ENCODE measurements at places on chromosomes 3 and 15.

DNA sequence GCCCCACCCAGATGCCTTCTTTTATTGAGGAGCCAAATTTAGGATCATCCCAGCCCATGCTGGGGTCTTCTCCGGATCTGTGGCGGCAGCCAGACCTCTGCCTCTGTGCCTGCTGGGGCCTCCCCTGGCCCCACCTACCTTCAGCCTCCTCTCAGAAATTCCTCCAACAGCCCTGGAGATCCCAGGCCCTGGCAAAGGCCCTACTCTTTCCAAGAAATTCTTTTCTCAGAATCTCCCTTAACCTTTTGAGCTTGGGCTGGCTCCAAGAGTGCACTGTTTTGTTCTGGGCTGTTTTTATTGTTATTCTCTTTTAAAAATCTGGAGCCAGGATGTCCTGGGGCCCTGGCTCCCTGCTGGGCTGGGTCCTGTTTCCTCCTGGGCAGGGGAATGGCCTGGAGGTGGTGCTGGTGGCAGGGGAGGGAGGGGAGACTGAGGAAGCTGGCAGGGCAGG, 57.8 kb downstream of the GRIP2 start:
- no peak for DNase-seq

GRCh38 chr3:138089091-138089490, 26.3 kb downstream of the DZIP1L start:
- DNase-seq, result no peak

DNA sequence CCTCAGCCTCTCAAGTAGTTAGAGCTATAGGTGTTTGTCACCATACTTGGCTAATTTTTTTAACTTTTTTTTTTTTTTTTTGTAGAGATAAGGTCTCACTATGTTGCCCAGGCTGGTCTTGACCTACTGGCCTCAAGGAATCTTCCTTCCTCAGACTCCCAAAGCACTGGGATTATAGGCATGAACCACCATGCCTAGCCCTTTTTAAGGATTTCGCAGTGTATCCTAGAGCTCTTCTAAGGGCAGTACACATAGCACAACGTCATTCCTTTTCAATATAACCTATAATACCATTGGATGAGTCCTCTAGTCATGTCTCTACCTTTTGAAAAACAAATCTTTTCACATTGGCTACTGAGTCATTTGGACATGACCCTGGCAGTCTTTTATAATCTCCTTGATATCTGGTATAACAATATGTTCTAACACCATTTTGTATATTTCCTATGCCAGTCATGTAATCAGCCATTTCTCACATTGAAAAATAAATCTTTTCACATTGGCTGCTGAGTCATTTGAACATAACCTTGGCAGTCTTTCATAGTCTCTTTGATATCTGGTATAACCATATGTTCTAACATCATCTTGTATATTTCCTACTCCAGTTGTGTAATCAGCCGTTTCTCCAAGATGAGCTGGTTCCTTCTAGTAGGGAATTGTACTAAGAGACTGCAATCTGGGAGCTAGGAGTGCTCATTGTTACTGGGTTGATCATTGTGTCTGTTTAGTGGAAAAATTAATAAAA, 944.7 kb downstream of the MCTP2 start:
- no peak for DNase-seq

- peak; percentile 10 for DNase-seq
These were observed 75.1 kb downstream of the FOXB1 start for GRCh38 chr15:60079210-60079609.

GRCh38 chr3:58804914-58805313, 138.3 kb upstream of the FAM3D start:
- no peak for DNase-seq

DNA sequence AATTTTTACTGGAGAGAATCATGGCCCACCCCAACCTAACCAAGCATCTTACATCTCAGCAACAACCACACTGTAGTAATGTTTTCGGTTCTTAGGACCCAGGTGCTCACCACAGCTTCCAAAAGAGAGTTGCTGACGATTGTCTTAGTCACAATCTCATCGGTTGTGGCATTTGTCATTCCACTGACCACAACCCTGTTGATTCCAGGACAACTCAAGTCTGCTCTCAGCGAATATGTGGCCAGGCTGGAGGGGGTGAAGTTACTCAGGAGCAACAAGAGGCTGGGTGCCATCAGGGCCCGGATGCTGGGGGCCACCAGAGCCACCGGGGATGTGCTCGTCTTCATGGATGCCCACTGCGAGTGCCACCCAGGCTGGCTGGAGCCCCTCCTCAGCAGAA, 25.9 kb downstream of the GALNT15 start:
- no peak for DNase-seq

DNA sequence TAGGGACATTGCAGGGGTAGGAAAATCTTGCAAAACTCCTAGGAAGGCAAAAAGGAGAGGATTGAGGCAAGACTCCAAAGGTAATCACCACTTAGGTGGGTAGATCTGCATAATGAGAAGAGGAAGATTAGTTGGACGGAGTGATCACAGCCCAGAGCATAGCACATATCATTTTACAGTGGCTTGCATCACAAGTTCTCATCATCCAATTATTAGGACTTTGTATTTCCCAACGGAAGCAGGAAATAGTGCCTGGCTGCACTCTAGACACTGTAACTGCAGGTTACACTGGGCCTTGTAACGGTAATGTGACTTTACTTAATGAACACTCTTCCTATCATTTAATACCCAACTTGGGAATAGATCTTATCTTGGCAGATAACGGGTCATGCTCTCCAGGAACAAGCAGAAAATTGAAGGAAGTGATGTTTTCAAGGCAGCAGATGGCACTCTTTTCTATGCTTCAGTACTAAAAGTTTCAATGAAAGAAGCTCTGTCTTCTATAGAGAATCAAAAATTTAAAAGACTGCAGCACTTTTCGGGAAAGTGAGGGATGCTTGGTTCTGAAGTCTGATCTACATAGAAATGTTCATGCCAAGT, 101.9 kb upstream of the KCNMB2 start:
- peak; percentile 91 for DNase-seq

- DNase-seq, result no peak
These were observed 99.6 kb downstream of the PGPEP1L start for GRCh38 chr15:98907927-98908471.

- no peak for DNase-seq
These were observed 193.6 kb upstream of the IL12A start for GRCh38 chr3:159795042-159795441.

DNA sequence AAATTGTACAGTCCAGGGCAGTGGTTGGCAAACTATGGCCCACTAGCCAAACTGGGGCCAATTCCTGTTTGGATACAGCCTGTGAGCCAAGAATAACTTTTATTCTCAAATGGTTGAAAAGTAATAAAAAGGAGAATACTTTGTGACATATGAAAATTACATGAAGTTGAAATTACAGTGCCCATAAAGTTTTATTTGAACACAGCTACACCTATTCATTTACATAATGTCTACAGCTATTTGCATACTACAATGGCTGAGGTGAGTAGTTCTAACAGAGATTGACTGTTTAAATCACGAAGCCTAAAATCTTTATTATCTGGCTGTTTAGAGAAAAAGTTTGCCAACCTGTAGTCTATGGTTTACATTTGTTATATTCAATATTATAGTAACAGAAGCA, 600.1 kb downstream of the MAGI1 start:
- no peak for DNase-seq

DNA sequence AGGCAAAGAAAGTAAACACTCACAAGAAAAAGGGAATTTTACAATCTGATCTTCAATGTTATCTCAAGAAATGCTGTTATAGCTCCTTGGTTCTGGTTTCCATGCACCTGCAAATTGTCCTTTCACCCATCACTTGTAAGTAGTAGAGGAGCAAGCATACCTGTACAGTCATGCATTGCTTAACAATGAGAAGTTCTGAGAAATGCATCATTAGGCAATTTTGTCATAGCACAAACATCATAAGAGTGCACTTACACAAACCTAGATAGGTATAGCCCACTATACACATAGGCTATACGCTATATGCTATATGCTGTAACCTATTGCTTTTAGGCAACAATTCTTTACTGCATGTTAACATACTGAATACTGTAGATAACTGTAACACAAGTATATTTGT, 672.3 kb downstream of the FHIT start:
- no peak for DNase-seq

GRCh38 chr3:6444888-6445658, 415.8 kb upstream of the GRM7 start:
- no peak for DNase-seq

GRCh38 chr15:56411122-56411749, 46.0 kb downstream of the TEX9 start:
- DNase-seq, result peak; percentile 69

GRCh38 chr3:44309500-44309899, 29.1 kb upstream of the TCAIM start:
- no peak for DNase-seq

DNA sequence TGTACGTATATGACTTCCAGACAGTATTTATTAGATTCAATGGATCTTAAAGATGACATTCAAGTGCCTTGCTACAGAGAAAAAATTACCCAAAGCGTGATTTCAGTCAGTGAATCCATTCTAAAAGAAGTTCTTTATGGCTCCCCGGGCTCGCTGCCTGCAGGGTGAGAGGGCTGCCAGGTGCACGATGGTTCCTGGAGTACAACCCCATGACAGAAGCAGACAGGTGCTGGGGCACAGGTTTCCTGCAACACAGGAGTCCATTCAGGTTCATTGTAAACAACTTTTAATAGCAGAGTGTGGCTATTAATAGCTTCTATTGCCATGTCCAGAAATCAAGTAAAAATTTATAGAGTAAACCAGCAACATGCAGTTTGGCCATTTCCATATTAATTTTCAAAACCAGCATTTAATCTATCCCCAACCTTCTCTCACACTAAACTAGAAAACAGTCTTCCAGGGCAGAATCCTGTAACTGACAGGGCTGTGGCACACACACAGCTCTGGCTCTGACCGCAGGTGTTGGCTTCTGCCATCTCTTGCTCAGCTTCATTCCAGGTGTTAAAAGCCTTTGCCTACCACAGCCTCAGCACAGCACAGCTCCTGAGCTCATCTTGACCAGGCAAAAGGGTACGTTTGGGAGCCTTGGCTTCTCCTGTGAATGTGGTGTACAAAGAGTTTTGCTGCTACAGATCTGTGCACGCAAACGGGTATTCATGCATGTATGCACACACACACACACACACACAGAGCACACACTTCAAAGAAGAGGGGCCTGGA, 185.9 kb downstream of the MEX3B start:
- DNase-seq, result no peak

GRCh38 chr3:189496375-189497138, 134.6 kb upstream of the TP63 start:
- no peak for DNase-seq

DNA sequence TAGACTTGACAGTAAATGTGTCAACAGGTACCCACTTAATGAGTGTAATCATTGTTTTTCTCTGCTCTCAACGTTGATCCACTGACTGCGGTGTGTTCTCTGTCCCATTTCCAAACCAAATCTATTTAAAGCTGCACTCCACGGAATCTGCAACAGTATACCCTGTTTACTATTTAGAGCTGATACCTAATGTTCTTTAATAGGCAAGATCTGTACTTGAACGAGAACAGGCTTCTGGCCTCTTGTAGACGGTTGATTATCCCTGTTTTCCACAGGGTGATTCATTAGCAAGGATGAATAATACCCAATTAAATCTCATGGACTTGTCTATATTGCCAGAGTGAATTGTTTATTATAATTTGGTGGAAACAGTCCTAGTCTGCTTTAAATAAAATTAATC, 189.9 kb downstream of the LPP start:
- no peak for DNase-seq

DNA sequence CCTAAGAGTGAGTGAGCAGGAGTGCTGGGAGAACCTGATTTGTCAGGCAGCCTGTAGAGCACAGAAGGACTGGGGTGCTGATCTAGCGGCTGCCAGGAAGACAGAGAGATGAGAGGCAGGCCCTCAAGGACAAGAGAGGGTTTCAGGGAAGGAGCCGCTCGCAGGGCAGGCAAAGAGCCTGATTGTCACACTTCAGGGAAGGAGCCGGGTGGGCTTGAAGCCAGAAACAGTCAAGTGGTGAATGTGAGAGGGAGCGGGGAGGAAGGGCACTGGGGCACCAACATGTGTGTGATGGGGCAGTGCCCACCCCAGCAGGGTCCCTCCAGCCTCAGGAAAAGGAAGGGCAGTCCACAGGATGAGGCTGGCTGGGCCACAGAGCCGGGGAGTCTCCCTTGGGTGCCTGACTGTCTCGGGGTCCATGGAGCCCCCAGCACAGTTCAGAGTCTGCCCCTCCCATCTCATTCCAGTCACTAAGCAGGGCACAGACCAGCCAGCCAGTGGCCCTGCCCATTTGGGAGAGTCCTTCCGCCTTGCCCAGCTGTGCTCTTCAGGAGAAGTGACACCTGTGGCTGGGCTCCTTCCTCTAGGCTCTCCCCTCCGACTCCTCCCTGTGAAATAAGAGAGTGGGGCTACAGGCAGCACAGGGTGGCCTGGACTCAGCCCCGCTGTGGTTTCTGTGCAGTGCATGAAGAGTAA, 148.6 kb downstream of the RAB11A start:
- DNase-seq, result no peak

DNA sequence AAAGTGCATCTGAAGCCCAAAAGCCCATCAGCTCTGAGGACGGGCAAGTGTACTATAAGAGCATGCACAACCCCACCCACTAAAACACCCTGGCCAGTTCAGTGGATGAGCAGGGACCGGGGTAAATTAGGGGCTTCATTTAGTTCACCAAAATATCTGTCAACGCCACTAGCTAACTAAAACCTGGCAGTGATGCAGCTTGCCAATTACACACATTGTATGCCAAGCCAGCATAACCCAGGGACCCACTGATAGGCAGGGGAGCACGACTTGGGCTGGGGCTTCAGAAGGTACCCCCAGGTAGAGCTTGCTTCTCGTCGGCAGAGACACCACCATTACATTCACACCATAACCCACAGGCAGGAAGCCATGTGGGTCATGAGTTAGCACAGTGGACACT, 47.0 kb downstream of the PTPN23 start:
- DNase-seq, result no peak

DNA sequence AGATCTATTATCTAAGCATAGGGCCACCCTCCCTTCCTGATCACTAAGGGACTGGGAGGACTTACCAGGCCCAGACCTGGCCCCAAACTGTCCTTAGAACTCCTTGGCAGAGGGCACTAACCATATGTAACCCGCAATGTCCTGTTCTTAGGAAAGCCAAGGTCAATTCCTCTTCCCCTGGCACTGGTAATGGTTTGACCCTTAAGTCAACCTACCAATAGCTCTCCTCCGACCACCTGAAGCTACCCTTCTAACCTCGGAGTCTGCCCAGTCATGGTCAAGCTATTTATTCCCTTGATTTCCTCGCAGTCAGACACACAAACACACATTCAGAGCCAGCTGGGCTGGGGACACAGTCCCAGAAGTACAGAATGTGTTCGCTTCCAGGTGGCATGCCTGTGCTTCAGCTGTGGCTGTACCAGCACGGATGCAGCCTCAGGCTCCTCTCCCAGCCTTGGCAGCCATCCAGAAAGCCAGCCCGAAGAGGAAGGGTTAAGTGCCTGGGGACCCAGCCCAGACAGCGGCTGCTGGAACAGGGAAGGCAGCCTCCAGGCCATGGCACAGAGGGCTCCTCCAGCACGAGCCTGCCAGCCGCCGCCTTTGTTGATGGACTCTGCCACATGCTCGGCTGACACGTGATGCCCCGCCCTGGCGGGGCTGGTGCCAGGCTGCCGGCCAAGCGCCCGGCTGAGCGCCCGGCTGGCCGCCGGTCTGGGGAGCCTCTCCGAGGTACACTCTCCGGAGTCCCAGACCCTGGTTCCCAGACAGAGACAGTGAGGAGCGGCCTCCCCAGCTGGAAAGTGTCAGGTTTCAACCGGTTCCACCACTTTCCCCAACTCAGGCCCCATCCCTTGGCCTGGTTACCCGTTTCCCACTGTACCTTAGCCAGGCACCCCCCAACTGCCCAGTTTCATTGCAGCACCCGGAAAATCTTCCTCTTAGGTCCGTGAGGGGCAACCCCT, 5.5 kb downstream of the BMF start:
- DNase-seq, result peak; percentile 42

- DNase-seq, result peak; percentile 97
These were observed at the start of gene AMIGO3 for GRCh38 chr3:49719214-49719884. Gene AMIGO3, minus strand, starts transcription at chr3:49719684. Its CDS starts 219 bp downstream, at chr3:49719465.
